Esophagus mucosa (tissue), 1 donor: ENCODE measurements at places on chromosomes 1 and 21. TPM values are rescaled to one million over a fixed set of nuclear protein-coding genes. Genes with fewer than 3 reads are reported as not detected.

- ATAC-seq, result no peak
Measured at GRCh38 chr1:24501371-24502064, 1.1 kb upstream of the RCAN3 start.

GRCh38 chr1:79431340-79431739 is 424.8 kb upstream of the ADGRL4 start:
- no peak for ATAC-seq

Gene CA14
- 0.28 TPM for total RNA-seq

- ATAC-seq, result no peak
Measured at GRCh38 chr1:184825571-184825970, 70.9 kb upstream of the EDEM3 start.

DNA sequence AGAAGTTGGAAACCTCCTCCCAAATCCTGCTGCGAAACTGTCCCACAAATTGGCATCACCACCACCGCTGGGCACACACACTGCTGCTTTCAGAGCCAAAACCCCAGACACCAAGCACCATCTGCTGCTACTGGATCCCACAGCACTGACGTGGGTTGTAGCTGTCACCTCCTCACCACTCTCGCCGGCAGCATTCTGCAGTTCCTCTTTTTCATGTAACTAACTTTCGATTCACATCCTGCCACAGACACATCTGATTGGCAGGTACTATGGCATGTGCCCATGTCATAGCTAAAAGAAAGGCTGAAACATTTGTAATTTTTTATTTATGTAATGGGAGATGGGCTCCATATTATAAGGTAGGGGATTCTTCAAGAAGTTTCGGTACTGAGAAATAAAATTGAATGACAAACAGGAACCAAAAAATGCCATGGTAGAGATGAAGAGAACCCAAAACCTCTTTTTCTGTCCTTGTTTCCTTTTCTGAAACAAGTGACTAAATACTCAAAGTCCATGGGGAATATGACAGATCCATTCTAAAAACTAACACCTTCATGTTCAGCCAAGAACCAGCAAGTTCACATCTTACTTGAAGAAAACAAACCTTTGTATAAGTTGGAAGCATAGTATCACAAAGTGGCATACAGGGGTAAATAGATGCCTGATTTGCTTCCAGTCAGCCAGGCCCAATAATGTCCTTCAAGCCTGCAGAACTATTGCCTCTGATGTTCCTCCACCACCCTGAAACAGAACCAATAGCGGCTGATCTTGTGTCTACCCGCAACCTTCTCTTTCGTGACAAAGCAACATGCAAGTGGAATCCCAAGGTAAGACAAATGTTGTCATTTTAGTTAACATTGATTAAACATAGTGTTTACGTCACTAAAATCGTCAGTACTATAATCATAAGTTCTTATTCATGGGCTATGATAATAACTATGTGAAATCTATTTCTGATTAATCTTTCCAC is 26.6 kb upstream of the RGS13 start:
- ATAC-seq, result peak; percentile 72

DNA sequence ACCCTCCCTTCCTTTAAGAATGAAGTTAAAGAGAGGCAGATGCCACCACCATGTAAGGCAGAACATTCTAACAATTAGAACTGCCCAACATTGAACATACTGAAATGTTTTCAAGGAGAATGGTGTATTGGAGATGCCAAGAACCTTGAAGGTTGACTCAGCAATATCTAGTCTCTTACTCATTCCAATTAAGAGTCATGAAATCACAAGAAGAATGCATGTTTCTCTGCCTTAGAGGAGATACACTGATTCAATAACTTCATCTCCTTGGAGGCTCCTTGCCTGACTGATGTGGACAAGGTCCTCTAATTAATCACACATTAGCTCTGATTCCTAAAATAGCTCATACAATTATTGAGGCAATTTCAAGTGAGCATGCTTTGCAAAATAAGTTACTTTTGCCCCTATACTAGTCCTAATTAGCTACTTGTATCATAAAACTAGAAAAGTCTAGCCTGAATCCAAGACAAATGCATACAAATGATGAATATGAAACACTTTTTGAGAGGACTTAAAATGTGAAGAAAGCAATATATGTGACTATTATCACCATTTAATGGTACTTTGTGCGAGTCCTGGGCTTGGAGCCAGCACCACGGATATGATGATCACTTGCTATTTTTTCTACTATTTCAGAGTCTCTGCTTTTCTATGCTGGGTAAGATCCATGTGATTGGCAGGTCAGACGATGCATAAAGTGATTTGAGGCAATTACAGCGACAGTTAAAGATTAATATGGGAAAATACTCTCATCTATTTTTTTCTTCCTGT is 114.5 kb downstream of the DSCAM start:
- no peak for ATAC-seq

DNA sequence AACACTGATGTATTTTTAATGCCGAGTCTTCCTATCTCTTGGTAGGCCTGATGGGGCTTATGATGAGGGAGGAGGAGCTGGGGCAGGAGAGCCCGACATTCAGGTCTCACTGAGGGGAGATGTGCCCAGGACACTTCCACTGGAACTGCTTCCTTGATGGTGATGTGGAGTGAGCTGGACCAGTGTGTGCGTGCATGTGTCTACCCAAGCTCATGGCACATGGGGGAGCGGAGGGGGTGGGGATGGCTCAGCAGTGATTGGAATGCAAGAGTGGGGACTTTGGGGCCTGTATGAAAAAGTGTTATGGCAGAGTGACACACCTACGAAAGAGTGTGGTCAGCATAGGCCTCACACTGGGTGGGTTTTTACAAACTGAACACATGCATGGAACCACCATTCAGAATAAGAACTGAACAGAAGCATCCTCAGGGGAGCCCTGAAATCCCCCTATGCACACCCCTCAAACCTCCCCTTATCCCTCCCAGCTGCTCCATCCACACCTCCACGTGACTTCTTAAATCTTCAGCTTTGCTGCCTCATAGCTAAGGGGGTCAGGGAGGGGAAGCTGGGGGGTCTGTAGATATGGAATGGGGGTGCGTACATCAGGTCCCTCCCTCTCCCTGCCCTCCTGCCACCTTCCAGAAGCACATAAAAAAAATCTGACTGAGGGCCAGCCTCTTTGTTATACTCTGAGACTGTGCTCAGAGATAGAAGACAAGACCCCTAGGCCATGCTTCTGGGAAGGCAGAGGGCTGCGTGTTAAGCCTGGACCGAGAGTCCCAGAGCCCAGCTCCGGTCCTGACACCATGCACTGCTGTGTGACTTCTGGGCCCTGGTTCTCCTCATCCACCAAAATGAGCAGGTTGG is 11.6 kb downstream of the IL6R start:
- no peak for ATAC-seq

Gene ADGRB2
- total RNA-seq, result 0.24 TPM

DNA sequence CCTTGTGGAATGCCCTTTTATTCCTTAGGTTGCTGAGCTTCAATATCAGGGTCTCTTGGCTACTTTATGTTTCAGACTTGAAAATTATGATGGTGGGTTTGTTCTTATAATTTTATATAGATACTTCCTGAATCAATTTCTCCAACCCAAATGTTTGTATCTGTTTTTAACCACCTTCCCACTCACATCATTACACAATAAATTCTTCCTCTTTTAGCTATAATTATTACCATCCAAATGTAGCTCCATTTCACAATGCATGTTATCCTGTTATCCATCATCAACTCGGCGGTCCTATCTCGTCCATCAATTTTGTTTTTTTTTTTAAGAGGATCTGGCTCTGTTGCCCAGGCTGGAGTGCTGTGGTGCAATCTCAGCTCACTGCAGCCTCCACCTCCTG is 357.6 kb upstream of the ZP4 start:
- no peak for ATAC-seq
